ENCODE measurements at places on chromosomes 1 and 21.

DNA sequence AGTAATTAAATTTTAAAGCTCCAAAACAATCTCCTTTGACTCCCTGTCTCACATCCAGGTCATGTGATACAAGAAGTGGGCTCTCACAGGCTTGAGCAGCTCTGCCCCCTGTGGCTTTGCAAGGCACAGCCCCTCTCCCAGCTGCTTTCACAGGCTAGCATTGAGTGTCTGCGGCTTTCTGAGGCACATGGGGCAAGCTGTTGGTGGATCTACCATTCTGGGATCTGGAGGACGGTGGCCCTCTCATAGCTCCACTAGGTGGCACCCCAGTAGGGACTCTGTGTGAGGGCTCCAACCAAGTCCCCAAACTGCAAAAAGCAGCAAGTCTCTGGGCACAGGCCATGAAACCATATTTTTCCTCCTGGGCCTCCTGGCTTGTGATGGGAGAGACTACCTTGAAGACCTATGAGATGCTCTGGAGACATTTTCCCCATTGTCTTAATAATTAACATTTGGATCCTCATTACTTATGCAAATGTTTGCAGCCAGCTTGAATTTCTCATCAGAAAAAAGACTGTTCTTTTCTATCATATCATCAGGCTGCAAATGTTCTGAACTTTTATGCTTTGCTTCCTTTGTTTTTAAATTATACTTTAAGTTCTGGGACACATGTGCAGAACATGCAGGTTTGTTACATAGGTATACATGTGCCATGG, 554.1 kb upstream of the OLFM3 start:
- DNase-seq: no peak

GRCh38 chr1:119715542-119715941, 3.8 kb downstream of the PHGDH start:
- DNase-seq: no peak

GRCh38 chr1:65009724-65010420, 43.5 kb upstream of the JAK1 start:
- no peak for DNase-seq

- no peak for DNase-seq
These were observed 34.1 kb downstream of the PTPRF start for GRCh38 chr1:43564551-43565348.

DNA sequence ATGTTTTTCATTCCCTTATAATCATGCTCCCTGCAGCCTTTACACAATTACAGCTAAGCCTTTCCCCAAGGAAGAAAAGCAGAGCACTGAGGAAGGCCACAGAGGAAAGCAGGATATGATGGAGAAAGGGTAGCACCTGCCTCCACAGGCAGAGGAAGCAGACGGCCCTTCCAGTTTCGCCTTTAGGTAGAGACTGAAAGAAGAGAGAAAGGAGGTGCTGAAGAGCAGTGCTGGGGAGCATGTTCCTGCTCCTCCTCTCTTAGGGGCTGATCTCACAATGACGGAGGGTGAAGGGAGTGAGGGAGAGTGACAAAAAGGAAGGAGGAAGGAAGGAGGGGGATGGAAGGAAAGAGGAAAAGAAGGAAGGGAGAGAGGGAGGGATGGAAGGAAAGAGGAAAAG, 41.1 kb downstream of the SUSD4 start:
- DNase-seq: no peak

- DNase-seq: no peak
These were observed 137.0 kb downstream of the BRINP2 start for GRCh38 chr1:177307771-177308170.

- DNase-seq: no peak
These were observed 49.5 kb upstream of the MRPS6 start for GRCh38 chr21:34023691-34024373.

GRCh38 chr1:10252508-10252907, 42.1 kb downstream of the KIF1B start:
- DNase-seq: no peak

- DNase-seq: no peak
These were observed 917 bp downstream of the STX12 start for GRCh38 chr1:27773826-27774445.

GRCh38 chr1:229087339-229087738, 183.6 kb upstream of the RAB4A start:
- no peak for DNase-seq

- no peak for DNase-seq
These were observed 59.7 kb downstream of the PPP2R5A start for GRCh38 chr1:212344905-212345304.

- DNase-seq: no peak
These were observed 22.9 kb upstream of the ZNF678 start for GRCh38 chr1:227540170-227541098.

DNA sequence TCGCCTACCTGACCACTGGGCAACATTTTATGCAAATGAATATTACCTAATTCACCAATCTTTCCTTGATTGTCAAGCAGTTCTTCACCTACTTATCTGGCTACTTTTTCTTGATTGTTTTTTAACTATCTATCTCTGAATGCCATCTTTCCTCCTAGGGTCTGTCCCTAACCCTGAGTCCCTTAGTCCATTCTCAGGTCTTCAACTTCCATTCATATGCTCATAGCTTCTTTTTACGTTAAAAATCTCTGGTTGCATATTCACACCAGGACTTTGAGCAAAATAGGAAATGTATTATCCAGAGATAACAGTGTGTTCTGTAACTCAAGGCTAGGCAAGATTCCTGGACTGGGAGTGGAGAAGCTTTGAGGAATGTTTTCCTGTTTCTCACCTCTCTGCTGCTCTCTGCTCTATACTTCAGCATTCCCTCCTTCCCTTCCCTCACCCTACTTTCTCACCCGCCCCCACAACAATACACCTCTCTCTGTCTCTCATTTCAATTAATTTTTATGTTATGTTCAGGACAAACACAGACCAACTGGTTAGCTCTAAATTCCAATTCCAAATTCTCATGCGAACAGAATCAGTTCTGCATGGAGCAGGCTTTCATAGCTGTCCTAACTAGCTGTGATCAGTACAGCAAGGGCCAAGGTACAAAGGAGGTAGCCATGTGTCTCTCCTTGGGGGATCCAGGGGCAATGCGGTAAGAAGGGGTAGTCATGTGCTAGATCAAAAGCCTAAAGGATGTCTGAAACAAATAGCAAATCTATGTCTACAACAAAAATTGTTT, 278.4 kb downstream of the USH2A start:
- no peak for DNase-seq

GRCh38 chr1:93106226-93106625, 27.1 kb downstream of the MTF2 start:
- no peak for DNase-seq

GRCh38 chr1:76835203-76835602, 32.1 kb upstream of the ST6GALNAC5 start:
- DNase-seq: no peak

GRCh38 chr1:173295391-173295790, 88.3 kb upstream of the TNFSF4 start:
- no peak for DNase-seq

- DNase-seq: no peak
These were observed 74.4 kb upstream of the ZNF648 start for GRCh38 chr1:182135946-182136345.

Measured in left forelimb (tissue), 1 donor.